ENCODE measurements at places on chromosomes 3 and 15.

GRCh38 chr15:100635406-100636071, 33.1 kb downstream of the ASB7 start:
- peak; percentile 43 for DNase-seq

GRCh38 chr3:150264561-150265279, 143.4 kb upstream of the TSC22D2 start:
- DNase-seq: no peak

GRCh38 chr3:171175741-171176234, 149.3 kb upstream of the SLC2A2 start:
- DNase-seq: no peak

GRCh38 chr3:5055357-5056110, 66.6 kb upstream of the ARL8B start:
- DNase-seq: peak; percentile 82

DNA sequence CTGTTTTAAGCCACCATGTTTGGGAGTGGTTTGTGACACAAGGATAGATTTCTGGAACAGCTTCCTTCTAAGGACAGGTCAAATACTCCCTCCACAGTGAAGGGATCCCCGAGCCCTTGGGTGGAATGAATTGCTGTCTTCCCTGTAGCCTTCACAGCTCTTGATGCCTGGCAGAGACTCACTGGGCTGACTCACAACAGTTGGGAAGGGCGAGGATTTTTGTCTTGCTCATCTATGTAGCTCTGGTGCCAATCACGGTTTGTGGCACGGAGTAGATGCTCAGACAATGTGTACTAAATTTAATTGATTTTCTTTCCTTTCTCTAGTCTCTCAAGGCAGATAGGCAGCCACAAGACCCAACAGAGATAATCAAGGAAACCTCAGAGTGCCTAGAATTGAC, 27.0 kb downstream of the CRYGS start:
- no peak for DNase-seq

DNA sequence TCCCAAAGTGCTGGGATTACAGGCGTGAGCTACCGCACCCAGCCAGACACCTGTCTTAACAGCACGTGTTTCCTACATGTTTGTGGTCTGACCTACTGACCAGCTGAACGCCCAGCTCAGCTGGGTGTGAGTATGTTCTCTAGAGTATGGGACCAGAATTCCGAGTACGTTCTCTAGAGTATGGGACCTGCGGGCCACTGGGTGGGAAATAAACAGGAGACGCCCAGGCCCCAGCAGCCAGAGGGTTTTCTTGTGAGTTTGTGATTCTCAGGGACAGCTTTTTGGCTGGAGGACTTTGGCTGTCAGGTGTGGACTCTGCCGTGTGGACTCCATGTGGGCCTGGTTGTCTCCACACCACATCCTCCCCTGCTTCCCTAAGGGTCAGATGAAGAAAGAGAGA, 87.3 kb downstream of the CHRD start:
- DNase-seq: no peak

- DNase-seq: no peak
Observed at GRCh38 chr15:21268436-21268940, 171.8 kb downstream of the POTEB3 start.

DNA sequence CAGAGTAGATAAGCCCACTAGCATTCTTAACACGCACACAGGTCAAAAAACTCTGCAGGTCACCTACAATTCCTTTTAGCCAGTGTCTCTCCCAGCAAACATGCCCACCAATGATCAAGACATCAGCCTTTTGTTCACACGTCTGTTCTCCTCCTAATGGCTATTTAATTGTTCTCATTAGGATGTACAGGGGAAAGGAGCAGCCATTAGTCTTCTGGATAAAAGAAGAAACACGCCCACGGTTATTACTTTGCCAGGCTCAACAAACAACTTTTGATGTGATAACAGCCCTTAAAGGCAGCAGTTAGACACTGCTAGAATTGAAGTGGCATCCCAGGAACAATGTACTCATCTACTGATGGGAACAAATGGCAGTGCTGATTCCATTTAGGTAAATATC, 108.8 kb downstream of the NTRK3 start:
- no peak for DNase-seq

- DNase-seq: no peak
Observed at GRCh38 chr15:99264125-99264524, 12.8 kb downstream of the LRRC28 start.

GRCh38 chr3:128296469-128297251, 143.4 kb downstream of the EEFSEC start:
- no peak for DNase-seq

- DNase-seq: no peak
Observed at GRCh38 chr3:177437513-177438337, 240.4 kb upstream of the TBL1XR1 start.

GRCh38 chr3:189132231-189132671, 39.5 kb upstream of the TPRG1 start:
- DNase-seq: peak; percentile 10

DNA sequence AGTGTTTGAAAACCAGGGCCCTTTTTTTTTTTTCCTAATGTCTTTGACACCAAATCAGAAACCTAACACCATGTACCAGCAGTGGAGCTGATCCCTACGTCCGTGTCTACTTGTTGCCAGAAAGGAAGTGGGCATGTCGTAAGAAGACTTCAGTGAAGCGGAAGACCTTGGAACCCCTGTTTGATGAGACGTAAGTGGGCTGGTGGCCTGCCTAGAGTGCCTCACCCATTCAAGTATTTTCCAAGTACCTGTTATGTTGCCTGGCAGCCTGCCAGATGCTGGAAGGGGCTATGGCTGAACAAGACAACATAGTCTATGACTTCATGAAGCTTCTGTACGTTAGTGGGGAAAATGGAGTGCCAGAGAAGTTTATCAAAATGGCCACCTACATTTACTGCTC, 39.7 kb downstream of the ESYT3 start:
- no peak for DNase-seq

DNA sequence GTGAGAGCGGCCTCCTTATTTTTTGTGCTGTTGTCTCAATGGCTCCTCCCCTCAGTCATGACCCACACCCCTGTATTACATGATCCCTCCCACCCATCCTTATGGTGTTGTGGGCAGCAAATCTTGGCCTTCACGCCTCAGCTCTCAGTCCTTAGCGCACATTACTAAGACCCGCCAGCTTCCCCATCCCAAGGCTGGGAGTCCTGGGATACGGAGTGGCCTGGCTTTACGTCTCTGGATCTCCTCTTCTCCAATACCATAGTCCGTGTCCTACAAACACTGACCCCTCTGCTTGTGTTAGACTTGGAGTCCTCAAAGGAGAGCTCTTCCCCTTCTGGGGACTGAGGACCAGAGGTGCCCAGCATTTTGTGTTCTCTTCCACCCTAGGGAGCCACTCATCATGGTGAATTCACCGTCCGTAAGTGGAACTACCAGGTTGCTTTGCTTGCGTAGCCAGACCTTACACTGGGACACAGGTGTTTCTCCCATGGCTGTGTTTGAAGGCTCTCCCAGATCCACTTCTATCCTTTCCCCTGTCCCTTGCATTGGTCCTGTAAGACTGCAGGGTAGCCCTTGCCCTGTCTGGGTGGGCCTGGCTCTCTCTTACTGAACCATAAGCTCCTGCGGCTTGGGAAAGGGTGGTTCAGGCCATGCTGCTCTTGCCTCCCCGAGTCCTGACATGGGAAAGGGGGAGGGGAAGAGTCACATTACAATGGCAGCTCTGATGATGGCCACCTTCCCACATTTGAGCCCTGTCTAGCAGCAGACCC, 13.6 kb downstream of the GRM2 start:
- no peak for DNase-seq

DNA sequence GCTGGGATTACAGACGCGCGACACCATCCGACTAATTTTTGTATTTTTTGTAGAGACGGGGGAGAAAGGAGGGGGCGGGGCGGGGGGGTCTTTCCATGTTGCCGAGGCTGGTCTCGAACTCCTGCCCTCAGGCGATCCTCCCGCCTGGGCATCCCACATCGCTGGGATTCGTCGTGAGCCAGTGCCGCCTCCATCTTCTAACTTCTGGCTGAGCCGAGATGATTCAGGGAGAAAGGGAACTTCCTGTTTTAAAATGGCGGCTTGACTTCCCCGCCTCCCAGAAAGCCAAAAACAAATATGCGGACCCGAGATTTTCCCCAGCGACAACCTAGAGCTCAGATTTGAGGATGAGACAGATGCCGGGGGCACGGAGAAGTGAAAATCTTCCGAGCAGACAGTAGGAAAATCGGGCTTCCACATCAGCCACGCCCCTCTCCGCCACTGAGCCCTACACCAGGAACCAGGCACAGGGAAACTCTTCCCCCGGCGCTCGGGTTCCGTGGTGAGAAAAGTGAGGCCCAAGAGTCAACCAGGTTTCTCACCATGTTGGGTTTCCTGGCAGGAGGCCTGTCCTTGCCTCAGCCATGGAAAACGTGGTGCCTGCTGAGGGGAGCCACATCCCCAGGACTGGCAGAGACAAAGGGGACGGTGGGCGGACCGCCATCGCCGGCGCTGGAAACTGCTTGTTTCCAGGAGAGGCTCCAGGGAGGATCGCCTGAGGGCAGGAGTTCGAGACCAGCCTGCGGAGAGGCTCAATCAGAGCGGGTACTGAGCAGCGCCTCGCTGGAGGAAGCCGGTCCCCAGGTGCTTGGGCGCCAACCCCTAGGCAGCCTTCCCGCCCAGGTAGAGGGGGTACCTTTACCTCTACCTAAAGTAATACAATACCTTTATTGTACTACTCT, 18.7 kb downstream of the CHST14 start:
- no peak for DNase-seq

DNA sequence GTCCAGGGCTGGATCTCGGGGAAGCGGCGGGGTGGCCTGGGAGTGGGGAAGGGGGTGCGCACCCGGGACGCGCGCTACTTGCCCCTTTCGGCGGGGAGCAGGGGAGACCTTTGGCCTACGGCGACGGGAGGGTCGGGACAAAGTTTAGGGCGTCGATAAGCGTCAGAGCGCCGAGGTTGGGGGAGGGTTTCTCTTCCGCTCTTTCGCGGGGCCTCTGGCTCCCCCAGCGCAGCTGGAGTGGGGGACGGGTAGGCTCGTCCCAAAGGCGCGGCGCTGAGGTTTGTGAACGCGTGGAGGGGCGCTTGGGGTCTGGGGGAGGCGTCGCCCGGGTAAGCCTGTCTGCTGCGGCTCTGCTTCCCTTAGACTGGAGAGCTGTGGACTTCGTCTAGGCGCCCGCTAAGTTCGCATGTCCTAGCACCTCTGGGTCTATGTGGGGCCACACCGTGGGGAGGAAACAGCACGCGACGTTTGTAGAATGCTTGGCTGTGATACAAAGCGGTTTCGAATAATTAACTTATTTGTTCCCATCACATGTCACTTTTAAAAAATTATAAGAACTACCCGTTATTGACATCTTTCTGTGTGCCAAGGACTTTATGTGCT, 527 bp downstream of the B2M start:
- peak; percentile 87 for DNase-seq

- no peak for DNase-seq
Observed at GRCh38 chr3:45688194-45688881, 858 bp upstream of the SACM1L start.

GRCh38 chr3:194489736-194490612, 3.2 kb upstream of the ATP13A3 start:
- DNase-seq: no peak

DNA sequence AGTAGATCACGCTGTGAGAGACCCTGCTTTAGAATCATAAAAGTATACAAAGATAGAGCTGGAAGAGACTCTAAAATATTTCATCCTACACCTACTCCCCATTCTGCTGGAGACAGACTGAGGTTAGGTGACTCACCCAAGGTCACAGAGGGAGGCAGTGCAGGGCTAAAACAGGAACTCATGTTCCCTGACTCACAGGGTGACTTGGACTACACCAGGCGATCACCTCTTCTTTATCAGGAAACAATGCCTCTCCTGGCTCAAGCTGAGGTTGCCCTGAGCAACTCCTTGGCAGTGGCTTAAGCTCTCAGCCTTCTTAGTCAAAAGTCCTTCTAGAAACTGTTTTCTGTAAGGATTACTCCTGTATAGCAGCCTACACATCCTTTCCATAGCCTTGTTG, 26.4 kb upstream of the TNFAIP8L3 start:
- no peak for DNase-seq

DNA sequence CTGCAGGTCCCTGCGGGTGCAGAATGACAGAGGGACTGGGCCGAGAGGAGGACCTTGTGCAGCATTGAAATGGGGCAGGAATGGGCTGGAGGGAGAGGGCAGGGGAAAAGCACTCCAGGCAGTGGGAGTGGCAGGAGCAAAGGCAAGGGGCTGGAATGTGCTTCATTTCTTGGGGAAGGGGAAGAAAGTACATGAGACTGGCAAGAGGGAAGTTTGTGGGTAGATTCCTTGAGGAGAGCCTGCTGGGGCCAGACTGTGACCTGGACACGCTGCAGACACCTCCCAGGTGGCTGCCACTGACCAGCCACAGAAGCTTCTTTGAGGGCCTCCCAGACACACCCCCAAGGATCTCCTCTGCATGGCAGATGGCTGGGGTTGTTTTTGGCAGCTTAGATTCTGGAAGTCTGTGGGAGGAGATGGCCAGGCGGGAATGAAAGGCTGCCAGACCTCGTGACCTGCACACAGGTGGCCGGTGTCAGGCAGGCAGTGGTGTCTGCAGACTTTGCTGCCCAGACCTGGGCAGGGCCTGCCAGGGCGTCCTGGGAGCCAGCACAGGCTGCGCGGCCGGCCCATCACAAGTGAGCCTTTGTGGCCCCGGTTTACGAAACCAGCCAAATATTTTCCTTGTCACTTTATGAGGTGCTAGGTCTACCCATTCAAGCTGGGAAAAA, 53.1 kb downstream of the SPSB4 start:
- DNase-seq: no peak

DNA sequence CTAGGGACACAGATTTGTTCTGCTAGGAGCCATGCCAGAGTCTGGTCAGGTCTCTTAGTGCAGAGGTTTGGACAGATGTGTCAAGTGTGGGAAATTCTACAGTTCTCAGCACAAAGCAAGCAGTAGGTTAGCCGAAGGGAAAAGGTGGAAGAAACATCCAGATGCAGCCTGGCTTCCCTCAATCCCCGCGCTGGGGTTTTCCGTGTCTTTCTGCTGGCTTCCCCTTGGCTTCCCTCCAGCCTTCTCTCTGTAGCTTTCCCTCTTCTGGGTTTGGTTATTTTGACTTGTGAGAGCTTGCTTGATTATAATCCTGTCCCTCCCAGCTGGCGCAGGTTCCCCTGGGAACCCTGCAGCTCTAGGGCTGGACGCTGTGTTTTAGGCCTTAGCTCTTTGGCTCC, 4.1 kb downstream of the TF start:
- DNase-seq: no peak

GRCh38 chr3:146256851-146257486, 6.1 kb upstream of the PLSCR4 start:
- no peak for DNase-seq

DNA sequence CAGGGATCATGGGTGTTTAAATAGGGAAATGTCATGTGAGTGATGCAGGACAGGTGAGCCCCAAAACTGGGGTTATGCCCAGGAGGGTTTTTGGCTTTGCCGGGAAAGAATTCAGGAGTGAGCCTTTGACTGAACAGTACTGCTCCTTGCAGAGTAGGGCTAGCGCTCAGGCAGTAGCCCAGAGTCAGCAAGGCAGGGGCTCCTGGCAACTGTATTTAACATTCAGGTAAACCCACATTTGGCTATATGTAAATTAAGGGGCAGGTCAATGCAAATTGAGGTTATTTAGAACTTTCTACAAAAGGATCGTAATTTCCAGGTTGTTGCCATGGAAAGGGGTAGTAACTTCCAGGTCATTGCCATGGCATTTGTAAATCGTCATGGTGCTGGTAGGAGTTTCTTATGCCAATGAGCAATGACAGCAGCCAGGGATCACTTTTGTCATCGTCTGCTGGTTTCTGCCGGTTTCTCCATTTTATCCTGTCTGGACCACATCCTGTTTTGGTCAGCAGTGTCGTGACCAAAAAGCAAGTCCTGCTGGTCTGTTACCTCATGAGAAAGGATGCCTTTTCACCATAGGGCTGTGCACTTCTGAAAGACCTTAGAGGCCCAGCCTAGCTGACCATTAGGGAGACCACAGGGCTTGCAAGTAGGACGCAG, 24.3 kb downstream of the MTHFS start:
- DNase-seq: no peak

- no peak for DNase-seq
Observed at GRCh38 chr15:94052711-94053110, 178.7 kb upstream of the MCTP2 start.
